ENCODE measurements at places on chromosomes 13 and 19.

GRCh38 chr13:26531742-26532141 is 25.7 kb upstream of the WASF3 start:
- no peak for DNase-seq

- no peak for DNase-seq
Measured at GRCh38 chr19:40225440-40226305, 816 bp downstream of the CCNP start.

DNA sequence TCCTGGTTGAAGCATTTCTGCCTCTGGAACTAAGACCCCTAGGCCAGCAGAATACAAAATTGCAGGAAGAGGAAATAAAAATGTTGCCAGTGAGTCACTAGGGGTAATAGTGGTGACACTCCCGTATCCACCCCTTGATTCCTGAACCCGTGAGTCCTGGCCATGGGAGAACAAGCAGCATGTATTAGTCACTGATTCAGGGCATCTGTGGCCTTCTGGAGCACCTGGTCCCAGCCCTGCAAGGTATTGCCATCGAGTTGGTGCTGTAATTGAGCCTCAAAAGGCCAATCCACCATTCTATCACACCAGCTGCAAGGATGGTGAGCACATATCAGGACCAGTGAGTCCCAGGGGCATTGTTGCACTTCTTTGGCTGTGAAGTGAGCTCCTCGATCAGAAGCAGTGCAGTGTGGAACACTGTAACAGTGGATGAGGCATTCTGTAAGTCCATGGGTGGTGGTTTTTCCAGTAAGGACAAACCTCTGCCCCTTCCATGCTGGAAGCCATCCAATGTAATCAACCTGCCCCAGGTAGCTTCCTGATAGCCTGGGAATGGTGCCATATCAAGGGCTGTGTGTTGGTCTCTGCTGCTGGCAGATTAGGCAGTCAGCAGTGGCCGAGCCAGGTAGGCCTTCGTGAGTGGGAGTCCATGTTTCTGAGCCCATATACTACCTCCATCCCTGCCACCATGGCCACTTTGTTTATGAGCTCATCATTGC is 39.6 kb downstream of the C1QTNF9 start:
- DNase-seq = no peak

GRCh38 chr13:46749951-46750350 is 47.0 kb downstream of the ESD start:
- DNase-seq = no peak

DNA sequence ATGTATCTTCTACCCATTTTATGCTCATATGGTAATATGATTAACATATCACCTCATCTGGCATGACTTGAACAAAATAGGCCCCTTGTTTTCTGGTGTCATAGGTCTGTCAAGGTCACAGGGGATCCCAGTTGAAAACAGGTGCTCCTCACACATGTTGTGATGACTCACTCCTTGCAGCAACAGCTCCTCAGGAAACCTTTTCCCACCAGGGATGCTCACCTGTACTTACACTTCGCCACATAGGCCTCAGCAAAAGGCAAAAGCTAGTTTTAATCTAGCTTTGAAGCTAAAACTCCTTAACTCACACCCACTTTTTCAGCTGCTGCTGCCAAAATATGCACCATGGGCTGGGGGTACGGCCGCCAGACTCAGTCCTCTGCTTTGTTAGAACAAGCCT is 110.0 kb upstream of the SOX21 start:
- no peak for DNase-seq

GRCh38 chr13:80871481-80871880 is 530.6 kb upstream of the SPRY2 start:
- DNase-seq = no peak

DNA sequence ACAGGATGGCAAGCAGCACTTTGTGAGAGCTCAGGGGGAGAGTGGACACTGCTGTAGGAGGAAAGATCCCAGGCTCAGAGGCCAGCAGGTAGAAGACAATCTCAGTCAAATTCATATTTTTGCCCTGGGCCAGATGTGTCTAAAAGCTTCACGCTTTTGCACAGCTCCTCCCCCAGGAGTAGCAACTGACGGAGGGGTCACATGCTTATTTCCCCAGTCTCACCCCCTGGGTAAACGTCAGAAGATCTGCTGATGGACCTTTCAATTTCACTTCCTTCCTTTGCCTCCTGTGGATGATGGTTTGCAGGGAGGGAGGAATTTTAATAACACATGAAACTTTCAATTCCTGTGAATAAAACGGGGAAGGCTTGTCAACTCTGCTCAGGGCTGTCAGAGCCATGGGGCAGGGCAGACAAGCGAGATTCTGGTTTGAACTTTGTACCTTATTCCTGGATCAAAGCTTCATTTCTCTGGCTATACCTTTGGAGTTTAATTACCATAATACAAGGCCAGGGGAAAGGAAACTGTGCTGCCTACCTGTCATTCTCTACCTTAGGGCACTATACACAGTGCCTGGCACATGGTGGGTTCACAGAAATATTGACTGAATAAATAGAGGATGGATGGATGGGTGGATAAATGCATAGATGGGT is 41.0 kb downstream of the POU4F1 start:
- DNase-seq = peak; percentile 34

GRCh38 chr19:9132422-9132821 is 5.7 kb upstream of the OR7G3 start:
- no peak for DNase-seq

- no peak for DNase-seq
Measured at GRCh38 chr13:63631006-63631405, 2215.4 kb upstream of the PCDH20 start.

- DNase-seq = no peak
Measured at GRCh38 chr13:91609353-91609752, 210.9 kb downstream of the GPC5 start.

- no peak for DNase-seq
Measured at GRCh38 chr19:57282011-57282643, 1.8 kb downstream of the ZNF460 start.

GRCh38 chr13:50080203-50080910 is 65.1 kb downstream of the KCNRG start:
- peak; percentile 72 for DNase-seq

DNA sequence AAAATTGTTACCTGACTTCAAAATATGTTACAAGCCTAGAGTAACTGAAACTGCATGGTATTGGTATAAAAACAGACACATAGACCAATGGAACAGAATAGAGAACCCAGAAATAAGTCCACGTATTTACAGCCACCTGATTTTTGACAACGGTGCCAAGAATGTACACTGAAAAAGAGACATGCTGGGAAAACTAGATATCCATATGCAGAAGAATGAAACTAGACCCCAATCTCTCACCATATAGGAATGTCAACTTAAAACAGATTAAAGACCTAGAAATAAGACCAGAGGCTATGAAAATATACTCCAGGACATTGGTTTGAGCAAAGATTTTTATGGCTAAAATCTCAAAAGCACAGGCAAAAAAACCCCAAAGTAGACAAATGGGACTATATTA is 76.5 kb downstream of the LATS2 start:
- DNase-seq = no peak

GRCh38 chr13:20988033-20988908 is 73.1 kb downstream of the LATS2 start:
- DNase-seq = no peak

GRCh38 chr19:2270423-2271233 is 11.3 kb downstream of the PEAK3 start:
- peak; percentile 98 for DNase-seq

DNA sequence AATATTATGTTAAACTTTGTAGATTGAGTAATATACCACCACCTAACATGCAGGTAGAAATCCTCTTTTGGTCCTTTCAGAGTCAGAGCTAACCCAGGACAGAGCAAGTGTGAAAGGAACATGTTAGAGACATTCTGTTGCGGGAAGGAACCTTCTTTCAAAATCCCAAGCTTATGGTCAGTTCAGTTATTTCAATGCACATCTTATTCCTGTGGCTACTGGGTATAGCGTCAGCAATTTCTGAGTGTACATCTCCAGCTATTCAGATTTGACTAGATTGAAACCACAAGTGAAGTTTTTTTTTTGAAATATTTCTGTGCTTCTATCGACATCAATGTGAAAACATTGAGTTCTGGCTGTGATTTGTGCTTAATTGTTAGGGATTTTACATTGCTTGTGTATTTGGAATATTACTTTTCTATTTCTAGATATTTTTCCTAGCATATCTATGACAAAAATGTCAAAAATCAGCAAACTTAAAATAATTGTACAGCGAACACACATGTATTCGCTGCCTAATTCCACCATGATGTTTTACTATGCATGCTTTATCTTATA is 165.3 kb downstream of the LMO7 start:
- DNase-seq = no peak

GRCh38 chr13:98945863-98946605 is 31.8 kb downstream of the DOCK9 start:
- no peak for DNase-seq

DNA sequence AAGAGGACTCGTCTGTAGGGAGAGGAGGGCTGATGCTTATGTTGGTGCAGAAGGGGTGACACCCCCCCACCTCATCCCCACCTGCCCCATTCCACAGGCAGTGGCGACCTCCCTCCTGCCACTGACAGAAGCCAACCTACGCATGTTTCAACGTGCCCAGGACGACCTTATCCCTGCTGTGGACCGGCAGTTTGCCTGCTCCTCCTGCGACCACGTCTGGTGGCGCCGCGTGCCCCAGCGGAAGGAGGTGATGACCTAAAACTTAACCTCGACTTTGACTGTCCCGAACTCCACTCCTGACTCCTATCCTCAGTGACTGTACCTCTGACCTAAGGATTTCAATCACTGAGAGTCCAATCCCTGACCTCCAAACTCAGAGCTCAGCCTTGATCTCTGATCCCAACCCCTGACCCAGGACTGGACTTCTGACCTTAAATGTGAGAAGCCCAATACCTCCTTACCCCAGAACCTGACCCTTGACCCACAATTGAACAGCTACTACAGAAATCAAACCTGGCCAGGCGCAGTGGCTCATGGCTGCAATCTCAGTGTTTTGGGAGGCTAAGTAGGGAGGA is 3.8 kb downstream of the SHFL start:
- DNase-seq = no peak

GRCh38 chr13:41588899-41589298 is 131.5 kb downstream of the RGCC start:
- peak; percentile 80 for DNase-seq

GRCh38 chr13:106367361-106367971 is 168.0 kb downstream of the EFNB2 start:
- DNase-seq = no peak

- DNase-seq = no peak
Measured at GRCh38 chr19:4700693-4700970, 23.0 kb downstream of the DPP9 start.

- DNase-seq = no peak
Measured at GRCh38 chr13:111467111-111467890, 146.9 kb downstream of the TEX29 start.

- DNase-seq = peak; percentile 14
Measured at GRCh38 chr13:42071672-42072419, 23.4 kb downstream of the DGKH start.

DNA sequence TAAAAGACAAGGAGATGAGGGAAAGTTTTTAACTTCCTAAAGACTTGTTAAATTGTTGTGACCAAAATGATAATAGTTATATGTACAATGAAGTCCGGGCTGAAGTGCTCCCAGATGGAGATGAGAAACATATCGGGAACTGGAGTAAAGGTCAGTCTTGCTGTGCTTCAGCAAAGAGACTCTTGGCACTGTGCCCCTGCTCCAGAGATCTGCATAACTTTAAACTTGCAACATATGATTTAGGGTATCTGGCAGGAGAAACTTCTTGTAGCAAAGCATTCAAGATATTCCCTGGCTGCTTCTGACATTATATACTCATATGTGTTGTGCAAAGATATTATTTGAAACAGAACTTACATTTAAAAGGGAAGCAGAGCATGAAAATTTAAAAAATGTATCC is 786.6 kb upstream of the SLITRK6 start:
- no peak for DNase-seq

DNA sequence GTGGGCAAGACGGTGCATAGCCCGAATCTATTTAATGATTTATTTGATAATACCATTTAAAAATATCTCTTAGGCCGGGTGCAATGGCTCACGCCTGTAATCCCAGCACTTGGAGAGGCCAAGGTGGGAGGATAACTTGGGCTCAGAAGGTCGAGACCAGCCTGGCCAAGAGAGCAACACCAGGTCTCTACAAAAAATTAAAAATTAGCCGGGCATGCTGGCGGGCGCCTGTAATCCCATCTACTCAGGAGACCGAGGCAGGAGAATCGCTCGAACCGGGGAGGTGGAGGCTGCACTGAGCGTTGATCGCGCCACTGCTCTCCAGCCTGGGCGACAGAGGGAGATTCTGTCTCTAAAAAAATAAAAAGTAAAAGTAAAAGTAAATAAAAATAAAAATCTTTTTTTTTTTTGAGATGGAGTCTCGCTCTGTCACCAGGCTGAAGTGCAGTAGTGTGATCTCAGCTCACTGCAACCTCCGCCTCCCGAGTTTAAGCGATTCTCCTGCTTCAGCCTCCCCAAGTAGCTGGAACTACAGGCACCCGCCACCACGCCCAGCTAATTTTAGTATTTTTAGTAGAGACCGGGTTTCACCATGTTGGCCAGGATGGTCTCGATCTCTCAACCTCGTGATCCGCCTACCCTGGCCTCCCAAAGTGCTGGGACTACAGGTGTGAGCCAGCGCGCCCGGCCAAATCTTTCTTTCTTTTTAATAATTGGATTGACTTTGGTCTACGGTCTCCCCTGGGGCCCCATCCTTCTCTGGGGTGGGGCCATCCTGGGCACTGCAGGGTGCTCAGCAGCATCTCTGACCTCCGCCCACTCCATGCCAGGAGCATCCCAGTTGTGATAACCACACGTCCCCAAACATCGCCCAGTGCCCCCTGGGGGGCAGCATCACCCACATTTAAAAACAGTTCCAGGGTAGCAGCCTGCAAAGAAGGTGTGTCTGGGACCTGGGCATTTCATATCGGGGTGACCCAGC is 90.7 kb downstream of the GNG7 start:
- DNase-seq = no peak

DNA sequence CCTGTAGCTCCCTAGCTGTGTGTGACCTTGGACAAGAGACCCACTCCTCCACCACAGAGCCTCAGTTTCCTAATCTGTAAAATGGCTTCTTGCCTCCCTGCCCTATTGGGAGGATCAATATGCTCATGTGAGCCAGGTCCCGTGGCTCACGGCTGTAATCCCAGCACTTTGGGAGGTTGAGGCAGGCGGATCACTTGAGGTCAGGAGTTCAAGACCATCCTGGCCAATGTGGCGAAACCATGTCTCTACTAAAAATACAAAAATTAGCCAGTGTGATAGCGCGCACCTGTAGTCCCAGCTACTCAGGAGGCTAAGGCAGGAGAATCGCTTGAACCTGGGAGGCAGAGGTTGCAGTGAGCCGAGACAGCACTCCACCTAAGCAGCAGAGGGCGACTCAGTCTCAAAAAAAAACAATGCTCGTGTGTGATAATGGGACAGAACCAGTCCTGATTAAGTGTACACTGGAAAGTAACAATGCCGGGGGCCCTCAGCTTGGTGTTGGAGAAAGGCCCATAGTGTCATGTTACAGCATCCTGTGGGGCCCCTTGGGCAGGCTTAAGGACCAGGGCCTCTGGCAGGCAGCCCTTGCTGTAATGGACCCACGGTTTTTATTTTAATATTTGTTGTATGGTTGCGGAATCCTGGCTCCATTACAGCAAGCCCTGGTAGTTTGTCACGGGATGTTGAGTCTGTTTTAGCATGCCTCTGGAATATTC is 6.8 kb downstream of the RPS11 start:
- peak; percentile 45 for DNase-seq

GRCh38 chr13:64551755-64552154 is 2678.4 kb downstream of the PCDH9 start:
- no peak for DNase-seq

All from inflammatory macrophage treated with lipopolysaccharide for 4 hours (primary cell).